Stimulated activated CD4-positive, alpha-beta T cell treated with anti-CD3 and anti-CD28 coated beads, Interleukin-1b, Interleukin-23, amount 100 ng/mL, for 48 hours (primary cell): ENCODE measurements at places on chromosomes 16 and 17.

GRCh38 chr17:47223007-47223406 is 13.9 kb downstream of the MYL4 start:
- DNase-seq = no peak

GRCh38 chr16:56673921-56674320 is 4.3 kb downstream of the MT1H start:
- peak; percentile 37 for DNase-seq

DNA sequence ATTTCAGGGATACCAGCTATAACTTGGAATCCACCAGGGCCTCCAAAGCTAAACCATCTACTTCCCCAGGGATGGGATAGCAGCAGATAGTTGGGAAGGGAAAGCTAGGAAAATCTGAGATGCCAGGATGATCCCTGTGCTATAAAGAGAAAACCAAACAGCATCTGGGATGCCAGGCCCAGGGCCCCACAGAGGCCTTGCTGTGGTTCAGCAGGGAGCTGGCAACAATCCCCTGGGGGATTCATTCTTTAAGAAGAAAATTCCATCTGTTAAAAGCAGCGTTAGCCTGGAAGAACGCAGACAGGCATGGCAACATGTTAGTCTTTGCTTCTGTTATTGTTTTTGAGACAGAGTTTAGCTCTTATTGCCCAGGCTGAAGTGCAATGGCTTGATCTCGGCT is 16.6 kb downstream of the MYO18A start:
- no peak for DNase-seq

- no peak for DNase-seq
Observed at GRCh38 chr17:79322211-79323123, 247.8 kb downstream of the ENGASE start.

- DNase-seq = no peak
Observed at GRCh38 chr16:75593308-75593707, 27.1 kb downstream of the GABARAPL2 start.

GRCh38 chr17:43431714-43432523 is 33.1 kb downstream of the ARL4D start:
- no peak for DNase-seq

DNA sequence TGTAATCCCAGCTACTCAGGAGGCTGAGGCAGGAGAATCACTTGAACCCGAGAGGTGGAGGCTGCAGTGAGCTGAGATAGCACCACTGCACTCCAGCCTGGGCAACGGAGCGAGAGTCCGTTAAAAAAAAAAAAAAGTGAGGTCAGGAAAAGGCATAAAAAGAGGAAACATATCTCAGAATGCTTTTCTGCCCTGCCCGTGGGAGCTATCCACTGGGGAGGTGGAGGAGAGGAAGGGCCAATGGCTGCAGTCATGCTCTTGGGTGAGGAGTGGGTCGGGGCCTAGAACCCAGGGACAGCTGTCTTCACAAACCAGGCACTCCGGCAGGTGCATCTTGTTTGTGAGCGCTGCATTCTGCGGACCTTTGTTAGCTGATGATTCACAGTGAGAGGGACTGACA is 60.0 kb upstream of the CDC42EP4 start:
- no peak for DNase-seq

DNA sequence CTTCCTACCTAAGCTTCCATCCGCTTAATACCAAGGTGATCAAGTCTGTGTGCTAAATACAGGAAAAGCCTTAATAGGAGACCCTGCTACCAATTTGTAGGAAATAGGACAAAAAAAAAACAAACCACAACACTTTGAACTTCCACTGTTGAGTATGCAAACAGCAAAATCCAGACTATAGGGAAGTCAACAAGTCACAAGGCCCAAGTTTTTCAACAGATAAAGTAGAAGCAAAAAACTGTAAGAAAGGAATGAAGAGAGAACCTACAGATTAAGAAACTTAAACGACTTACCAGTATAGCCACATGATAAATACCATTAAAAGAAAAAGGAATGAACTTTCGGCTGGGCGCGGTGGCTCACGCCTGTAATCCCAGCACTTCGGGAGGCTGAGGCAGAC is 7.4 kb downstream of the USP22 start:
- no peak for DNase-seq

DNA sequence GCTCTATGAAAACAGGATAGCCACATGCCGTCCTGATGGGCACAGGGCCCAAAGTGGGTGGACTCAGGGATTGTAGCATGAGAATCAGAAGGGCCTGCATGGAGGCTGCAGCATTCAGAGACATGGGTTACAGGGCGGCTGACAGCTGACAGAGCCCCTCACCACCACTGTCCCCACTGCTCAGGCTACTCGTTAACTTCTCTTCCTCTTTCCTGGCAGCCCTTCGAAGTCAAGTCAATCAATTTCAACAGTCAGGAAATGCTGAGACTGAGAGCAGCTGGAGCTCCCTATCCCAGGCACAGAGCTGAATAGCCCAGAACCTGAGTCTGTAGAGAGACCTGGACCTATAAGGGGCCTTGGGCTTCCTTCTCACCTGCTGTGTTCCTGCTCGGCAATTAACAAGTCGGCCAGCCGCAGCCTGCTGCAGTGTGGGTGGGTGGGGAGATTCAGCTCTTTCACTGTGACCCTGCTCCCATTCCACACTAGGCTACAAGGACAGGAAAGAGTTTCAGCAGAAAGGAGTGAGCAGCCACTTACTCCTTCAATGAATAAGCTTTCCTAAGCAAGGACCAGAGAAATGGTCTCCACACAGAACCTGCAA is 76.9 kb downstream of the TEX14 start:
- DNase-seq = no peak

- DNase-seq = no peak
Observed at GRCh38 chr17:45692661-45693060, 91.5 kb upstream of the CRHR1 start.

DNA sequence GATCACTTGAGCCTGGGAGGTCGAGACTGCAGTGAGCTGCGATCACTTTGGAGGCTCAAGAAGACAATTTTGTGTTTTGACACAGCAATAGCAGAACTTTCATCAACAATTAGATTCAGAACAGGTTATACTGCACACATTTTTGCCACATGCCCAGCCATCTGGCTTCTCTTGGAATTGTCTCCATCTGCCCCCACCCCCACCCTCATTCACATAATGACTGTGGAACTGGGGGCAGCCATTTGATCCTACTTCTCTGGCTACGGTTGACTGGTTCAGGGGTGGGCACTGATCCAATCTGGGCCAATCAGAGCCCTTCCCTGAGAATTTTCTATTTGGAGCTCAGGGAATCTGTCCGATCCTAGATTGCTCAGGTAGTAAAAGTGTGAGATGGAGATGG is 14.0 kb downstream of the TMEM92 start:
- no peak for DNase-seq

DNA sequence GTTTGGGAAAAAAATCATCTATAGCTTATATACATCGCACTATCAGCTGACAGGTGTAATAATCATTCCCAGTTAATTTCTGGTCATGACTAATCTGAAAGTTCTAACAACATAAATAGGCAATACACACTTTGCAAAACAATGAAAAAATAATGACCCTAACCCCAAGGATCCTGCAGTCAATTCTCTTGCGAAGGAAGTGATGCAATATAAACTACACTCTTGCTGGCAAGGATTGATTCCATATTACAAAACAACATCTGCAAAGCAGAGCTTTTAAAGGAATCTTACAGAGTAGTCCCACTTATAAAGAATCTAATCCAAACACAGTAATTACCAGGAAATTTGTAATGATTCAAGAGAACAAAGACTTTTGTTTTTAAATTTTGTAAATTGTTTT is 73.4 kb downstream of the MYO1D start:
- DNase-seq = no peak

- no peak for DNase-seq
Observed at GRCh38 chr17:50681263-50682200, 26.2 kb downstream of the ANKRD40 start.

DNA sequence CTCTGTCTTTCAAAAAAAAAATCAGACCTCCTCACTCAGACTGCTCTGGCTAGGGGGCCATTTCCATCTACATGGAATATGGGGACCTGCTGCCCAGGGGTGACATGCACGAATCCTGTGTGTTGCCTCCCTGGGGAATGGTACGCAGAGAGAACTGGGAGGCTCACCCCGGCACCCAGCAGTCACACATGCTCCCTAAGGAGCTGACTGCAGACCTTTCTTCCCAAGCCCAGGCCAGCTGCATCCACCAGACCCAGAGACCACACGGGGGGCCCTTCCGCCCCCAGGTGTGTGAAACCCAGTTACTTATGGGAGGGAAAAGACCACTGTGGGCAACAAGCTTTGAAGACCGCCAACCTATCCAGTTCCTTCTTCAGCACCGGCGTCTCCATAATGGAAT is 7.2 kb upstream of the NLRC3 start:
- no peak for DNase-seq

GRCh38 chr17:61839300-61839786 is 24.0 kb downstream of the BRIP1 start:
- no peak for DNase-seq

- no peak for DNase-seq
Observed at GRCh38 chr17:12195418-12195817, 174.7 kb downstream of the MAP2K4 start.

DNA sequence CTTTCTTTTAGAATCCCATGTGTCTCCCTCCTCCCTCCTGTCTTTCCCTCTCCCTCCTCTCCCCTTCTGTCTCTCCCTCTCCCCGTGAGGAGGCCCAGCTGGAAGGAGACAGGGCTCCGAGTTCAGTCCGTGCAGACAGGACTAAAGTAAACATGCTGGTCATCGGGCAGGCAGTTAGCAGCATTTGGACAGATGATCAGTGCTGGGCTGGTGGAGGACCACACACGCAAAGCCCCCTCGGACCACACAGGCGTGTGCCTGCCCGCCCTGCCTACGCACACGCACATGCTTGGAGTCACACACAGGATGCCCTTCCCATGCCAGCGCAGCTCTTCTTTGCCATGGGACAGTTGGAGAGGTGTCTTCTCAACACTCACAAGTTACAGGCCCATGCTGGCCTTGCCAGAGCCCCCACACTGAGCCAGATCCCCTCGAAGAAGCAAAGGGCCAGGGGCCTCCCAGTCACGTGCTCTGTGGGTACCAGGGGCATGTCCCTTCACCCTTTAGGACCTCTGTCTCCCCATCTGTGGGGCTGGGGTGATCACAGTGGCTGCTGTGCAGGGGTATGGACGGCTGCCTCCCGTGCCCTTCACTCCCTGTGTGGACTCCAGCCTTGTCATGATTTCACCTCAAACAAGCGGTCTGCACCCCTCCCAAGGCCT is 215.7 kb upstream of the FOXF1 start:
- no peak for DNase-seq

GRCh38 chr17:69908626-69909368 is 166.2 kb upstream of the KCNJ16 start:
- DNase-seq = no peak

DNA sequence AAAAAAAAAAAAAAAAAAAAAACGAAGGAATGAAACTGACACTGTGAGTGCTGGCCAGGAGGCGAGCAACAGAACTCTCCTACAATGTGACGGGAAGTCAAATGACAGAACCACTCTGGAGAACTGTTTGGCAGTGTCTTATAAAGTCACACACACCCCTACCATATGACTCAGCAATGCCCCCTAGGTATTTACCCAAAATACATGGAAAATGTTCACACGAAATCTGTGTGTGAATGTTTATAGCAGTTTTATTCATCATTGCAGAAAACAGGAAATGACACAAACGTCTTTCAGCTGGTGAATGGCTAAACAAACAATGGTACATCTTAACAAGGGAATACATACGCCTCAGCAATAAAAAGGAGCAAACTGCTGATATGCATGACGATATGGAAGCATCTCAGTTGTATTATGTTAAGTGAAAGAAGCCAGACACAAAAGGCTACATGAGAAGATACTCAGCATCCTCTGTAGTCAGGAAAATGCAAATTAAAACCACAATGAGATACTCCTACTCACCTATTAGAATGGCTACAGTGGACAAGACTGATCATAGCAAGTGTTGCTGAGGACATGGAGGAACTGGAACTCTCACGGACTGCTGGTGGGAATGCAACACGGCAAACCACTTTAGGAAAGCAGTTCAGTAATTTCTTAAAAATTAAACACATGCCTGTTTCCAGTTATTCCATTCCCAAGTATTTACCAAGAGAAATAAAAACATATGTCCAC is 74.7 kb downstream of the TBC1D16 start:
- DNase-seq = no peak

DNA sequence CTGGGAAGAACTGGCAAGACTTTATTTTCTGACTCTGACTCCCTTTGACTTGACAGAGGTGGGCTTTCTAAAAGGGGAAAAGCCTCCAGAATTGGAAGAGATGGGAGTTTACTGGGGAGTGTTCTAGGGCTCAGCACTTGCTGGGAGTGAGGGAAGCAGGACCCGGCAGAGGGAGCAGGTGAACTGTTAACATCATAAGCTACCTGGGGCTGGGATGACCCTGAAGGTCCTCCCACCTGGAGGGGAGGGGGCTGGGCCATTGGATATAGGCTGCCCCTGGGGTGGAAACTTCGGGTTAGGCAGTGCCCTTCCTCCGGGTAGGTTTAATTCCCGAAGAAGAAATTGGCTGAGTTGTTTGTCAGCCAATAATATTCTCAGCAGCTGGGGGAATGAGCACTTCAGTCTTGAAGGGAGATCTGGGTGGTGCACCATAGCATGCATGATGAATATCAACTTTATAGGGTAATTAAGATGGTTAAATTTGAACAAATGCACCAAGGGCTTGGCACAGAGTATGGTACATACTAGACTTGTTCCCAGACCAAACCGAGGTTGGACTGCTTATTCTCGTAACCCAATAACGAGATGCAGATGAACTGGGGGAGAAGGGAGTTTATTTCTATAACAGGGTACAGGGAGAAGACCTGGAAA is 337.0 kb downstream of the HAPSTR1 start:
- no peak for DNase-seq

GRCh38 chr17:28267720-28268609 is 51.0 kb upstream of the TMEM97 start:
- DNase-seq = no peak

DNA sequence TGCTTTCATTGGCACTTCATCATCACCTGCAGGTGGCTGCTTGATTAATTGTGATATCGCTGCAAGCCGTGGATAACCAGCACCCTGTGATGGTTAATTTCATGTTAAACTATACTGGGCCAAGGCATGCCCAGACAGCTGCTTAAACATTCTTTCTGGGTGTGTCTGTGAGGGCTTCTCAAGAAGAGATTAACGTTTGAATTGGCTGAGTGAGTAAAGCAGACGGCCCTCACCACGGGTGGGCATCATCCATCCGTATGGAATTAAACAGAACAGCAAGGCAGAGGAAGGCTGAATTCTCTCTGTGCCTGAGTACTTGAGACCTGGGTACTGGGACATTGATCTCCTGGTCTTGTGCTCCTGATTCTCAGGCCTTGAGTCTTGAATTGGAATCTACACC is 7.1 kb upstream of the ZNF213 start:
- no peak for DNase-seq

GRCh38 chr16:31472709-31473203 is 804 bp downstream of the TGFB1I1 start:
- DNase-seq = peak; percentile 70

DNA sequence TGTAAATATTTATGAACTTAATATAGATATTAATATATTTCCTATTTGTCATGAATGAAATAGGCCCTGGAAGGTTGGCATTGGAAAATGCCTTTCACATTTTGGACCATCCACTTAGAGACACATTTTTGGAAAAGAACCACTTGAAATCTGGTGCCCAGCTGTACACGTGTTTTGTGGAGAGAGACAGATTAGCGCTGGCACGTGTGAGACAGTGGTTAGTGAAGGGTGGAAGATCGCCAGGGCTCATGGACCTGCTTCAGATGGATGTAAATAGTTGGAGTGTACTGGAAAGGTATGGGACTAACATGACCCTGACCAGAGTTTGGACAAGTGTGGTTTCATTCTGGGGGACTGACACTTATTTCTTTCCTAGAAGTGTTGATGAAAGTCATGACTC is 222.9 kb downstream of the PRKCA start:
- no peak for DNase-seq

- no peak for DNase-seq
Observed at GRCh38 chr17:6110088-6110487, 39.9 kb downstream of the WSCD1 start.
